ENCODE measurements at places on chromosomes 6 and 20. TPM values are rescaled to one million over a fixed set of nuclear protein-coding genes. Genes with fewer than 3 reads are reported as not detected.

The GLP1R gene
- total RNA-seq, result not detected

The AIF1 gene
- total RNA-seq, result not detected

The MROH8 gene
- 0.58 TPM for total RNA-seq

The PTPRK gene
- 64.7 TPM for total RNA-seq

The OSER1 gene
- 29.0 TPM for total RNA-seq

The SLC26A8 gene
- total RNA-seq, result not detected
